ENCODE measurements at places on chromosomes 13 and 19.

GRCh38 chr13:50543782-50544181 is 299.7 kb downstream of the DLEU7 start:
- peak; percentile 82 for DNase-seq

- DNase-seq, result no peak
Observed at GRCh38 chr13:66446413-66446812, 783.7 kb downstream of the PCDH9 start.

- no peak for DNase-seq
Observed at GRCh38 chr19:38151242-38151641, 72.8 kb downstream of the DPF1 start.

DNA sequence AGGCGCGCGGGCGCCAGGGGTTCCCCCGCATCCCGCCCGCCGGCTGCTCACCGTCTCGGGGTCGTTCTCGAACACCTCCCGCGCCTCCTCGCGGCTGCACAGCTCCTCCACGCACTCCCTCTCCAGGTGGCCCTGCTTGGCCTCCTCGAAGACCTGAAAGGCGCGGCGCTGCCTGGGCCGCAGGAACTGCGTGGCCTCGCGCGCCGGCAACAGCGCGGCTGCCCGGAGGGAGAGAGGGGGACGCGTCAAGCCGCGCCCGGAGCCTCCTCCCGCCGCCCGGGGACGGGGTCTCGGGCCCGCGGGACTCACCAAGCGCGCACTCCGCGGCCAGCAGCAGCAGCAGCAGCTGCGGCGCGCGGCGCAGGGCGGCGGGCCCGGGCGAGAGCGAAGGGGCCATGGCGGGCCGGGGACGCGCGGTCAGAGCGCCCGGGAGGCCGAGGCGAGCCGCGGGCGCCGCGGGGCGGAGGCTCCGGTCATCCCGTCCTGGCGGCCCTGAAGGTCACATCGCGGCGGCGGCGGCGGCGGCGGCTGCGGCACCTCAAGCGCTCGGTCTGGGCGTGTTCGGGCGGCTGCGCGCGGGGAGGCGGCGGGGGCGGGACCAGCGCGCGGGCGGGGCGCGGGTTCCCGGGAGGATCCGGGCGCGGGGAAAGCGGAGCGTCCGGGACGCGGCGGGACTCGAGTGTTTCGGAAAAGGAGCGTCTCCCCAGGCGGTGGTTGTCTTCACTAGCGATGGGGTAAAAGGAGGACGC is at the start of gene GAS6:
Gene GAS6, minus strand, starts transcription at position 553 of the 749 bp plus-strand sequence. Its CDS starts 156 bp downstream, at position 397.
- peak; percentile 49 for DNase-seq

- no peak for DNase-seq
Observed at GRCh38 chr19:19256072-19256969, 16.8 kb downstream of the TM6SF2 start.

DNA sequence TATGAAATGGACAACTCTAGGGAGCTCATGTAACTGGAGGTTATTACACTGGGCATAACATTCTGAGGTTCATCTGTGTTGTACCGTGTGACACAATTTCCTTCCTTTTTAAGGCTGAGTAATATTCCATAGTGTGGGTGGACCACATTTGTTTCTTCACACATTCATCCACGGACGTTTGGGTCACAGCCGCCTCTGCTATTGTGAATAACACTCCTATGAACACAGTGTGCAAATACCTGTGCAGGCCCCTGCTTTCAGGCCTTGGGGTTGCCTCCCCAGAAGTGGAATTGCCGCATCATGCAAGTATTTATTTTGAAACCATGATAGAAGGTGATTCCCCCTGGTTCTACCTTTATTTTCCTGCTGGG is 63.4 kb upstream of the MCF2L start:
- DNase-seq, result no peak

DNA sequence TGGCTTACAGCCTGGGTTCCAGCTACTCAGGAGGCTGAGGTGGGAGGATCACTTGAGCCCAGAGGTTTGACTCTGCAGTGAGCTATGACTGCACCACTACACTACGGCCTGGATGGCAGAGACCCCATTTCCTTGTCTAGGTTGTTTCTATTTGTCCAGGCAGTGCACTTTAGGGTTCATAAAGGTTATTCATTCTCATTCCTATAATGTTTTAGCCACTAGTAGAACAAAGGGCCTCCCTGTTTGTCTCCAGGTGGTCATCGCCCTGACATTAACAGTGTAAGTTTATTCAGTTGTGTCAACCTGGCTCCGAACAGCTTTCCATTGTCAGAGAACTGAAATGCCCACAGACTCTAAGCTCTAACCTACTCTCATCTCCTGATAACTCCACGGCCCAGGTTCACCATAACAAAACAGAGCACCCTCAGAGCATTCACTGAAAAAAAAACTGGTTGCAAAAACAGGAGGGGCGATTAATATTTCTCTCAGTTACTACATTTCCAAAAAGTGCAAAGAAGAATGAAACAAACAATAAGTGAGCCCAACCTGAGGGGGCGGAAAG is 37.1 kb downstream of the SMAD9 start:
- DNase-seq, result no peak

GRCh38 chr13:25171170-25171516 is 945 bp downstream of the AMER2 start:
- no peak for DNase-seq

- no peak for DNase-seq
Observed at GRCh38 chr13:111278743-111279652, 41.4 kb upstream of the TEX29 start.

DNA sequence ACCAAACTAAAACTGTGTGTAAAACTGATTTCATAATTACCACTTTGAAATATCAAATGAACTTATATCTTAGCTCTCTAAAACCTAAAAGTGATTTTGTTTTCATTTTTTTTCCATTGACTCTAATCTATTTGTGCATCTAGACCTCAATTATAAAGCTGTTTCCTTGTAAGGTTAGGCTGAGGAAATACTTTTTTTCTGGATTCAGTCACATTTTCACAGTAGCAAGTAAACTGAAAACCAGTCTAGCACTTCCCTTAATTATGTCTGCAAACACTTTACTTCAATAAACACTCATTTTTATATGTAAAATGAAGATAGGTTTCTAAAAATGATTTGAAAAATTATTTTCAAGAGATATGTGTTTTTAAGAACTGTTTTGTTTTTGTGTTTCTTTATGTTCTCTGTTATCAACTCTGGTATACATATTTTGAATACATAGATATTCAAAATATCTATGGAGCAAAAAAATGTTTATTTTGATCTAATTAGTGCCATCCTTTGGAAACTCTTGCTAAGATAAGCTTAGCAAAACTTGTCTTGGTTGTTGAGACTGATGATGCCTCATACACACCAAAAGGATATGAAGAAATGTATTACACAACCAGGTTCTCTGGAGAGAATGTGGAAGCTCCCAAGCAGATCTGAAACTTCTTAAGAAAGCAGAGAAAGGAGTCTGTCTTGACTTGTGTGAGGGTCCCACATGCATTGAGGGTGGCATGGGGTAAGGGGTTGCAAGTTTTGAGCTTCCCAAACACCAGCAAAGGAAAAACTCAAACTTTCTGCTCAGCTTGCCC is 1887.4 kb downstream of the PCDH9 start:
- DNase-seq, result no peak

- DNase-seq, result no peak
Observed at GRCh38 chr13:93680329-93680728, 453.7 kb downstream of the GPC6 start.

DNA sequence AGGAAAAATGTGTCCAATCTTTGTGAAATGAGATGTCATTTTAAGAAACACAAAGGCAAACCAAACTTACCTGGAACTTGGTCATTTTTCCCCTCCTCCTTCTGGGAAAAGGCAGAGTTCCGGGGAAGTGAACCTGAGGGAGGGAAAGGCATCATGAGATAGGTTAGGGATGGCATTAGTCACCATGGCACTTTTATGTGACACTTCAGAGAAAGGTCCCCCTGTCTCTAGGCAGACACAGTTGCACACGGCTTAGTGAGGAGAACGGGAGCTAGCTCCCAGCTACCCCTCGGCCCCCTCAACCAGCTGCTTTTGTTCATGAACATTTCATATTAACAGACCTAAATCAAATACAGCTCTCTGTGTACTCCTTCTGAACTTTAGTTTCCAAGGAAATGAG is 1.5 kb downstream of the ZNF235 start:
- DNase-seq, result no peak

DNA sequence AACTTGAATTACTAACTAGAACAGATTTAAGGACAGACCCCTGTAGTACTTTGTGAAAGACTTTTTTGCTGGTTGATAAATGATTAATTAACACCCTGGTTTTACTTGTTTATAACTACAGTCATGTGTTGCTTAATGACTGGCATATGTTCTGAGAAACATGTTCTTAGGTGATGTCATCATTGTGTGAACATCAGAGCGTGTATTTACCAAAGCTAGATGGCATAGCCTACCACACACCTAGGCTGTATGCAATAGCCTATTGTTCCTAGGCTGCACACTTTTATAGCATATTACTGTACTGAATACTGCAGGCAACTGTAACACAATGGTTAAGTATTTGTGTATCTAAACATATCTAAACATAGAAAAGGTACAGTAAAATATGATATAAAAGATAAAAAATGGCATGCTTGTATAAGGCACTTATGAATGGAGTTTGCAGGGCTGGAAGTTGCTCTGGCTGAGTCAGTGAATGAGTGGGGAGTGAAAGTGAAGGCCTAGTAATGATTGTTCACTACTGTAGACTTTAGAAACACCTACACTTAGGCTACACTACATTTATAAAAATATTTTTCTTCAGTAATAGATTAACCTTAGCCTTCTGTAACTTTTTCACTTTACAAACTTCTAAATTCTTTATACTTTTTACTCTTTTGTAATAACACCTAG is 260.3 kb downstream of the KCNRG start:
- DNase-seq, result no peak

Data from fibroblast of gingiva (primary cell).